ENCODE measurements at places on chromosomes 13 and 19.

- no peak for DNase-seq
Observed at GRCh38 chr19:1066748-1067340, at the start of gene ARHGAP45. TSS of gene ARHGAP45 (plus strand) at chr19:1067167. CDS start at chr19:1067406, 239 bp downstream.

DNA sequence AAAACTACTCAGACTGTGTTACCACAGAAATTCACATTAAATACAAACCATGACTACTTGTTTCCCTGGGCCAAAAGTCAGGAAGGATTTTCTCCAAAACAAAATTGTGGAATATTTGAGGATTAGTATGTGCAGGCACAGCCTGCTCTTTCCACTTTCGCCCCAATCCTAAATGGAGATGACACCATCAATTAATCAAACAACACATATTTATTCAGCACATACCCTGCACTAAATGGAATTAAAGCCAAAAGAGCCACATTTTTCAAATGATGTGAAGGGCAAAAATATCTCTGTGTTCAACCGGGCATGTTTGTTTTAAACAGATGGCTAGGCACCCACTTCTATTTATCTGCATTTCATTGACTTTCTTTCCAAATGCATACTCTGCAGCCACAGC, 523.1 kb downstream of the DCT start:
- DNase-seq = no peak

GRCh38 chr19:3798137-3798536, 12.0 kb upstream of the MATK start:
- no peak for DNase-seq

- no peak for DNase-seq
Observed at GRCh38 chr13:53143757-53144339, 115.2 kb downstream of the OLFM4 start.

DNA sequence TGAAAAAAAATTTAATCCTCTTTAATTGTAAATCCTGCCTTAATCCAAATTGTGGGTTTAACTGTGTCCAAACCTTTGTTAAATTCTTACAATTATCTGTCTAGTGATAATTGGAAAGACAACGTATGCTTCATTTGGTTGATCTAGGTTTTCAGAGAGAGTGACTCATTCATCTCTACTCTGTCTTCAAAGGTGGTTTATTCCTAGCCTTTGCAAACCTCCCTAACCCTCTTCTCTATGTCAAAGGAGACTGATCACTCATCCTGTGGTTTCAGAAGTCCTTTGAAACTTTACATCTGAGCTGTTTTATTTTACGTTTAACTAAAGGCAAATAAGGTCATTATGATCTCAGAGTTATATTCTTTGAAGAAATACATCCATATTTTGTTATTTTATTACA, 8.8 kb upstream of the OXGR1 start:
- DNase-seq = no peak

GRCh38 chr13:32042551-32042950, 11.0 kb downstream of the FRY start:
- no peak for DNase-seq

GRCh38 chr19:18644196-18645034, 7.6 kb downstream of the KLHL26 start:
- DNase-seq = no peak

- no peak for DNase-seq
Observed at GRCh38 chr19:2487842-2488241, 11.9 kb downstream of the GADD45B start.

- DNase-seq = no peak
Observed at GRCh38 chr19:40571005-40571318, 5.7 kb upstream of the SHKBP1 start.

Data from vagina (tissue), 2 donors.